ENCODE measurements at places on chromosomes 16 and 17.

DNA sequence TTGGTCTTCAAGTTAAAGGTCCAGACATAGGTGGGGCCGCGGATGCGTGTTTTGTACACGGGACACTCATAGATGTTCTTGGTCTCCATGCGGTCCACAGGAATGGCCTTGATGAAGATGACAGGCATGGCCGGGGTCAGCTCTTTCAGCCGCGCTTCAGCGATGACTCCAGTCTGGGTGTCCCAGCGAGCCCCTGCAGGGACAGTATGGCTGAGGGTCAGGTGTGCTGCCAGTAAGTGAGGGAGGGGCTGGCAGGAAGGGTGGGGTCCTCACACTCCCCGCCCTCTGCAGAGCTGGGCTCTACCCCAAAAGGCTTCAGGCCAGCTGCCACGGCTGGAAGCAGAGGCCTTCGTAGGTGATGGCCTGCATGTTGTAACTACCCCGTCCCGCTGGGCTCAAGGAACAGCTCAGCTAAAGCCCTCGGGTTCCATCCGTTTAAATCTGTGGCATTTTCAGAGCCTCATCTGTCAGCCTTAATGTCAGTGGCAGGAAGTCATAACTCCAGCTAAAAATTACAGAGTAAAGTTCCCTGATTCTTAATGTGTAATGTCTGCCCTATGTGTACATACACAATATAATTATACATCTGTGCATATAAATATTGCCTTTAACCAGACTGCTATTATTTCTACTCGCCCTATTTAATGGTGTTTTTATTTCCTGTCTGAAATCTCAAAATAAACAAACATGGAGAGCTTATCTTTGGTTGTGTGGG lies 45.7 kb downstream of the PGS1 start:
- no peak for DNase-seq

DNA sequence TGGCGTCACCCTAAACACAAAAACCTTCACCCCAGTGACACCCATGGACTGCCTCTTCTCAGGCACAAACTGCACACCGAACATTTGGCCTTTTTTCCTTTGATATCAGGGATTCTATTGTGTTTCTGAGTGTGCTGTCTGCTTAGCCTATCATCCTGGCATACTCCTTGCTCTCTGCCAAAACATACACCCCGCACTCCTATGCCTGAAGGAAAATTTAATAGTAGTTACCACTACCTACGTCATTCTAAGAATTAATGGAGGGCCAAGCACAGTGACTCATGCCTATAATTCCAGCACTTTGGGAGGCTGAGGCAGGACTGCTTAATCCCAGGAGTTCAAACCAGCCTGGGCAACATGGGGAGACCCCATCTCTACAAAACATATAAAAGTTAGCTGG lies 19.9 kb upstream of the SLFN13 start:
- no peak for DNase-seq

DNA sequence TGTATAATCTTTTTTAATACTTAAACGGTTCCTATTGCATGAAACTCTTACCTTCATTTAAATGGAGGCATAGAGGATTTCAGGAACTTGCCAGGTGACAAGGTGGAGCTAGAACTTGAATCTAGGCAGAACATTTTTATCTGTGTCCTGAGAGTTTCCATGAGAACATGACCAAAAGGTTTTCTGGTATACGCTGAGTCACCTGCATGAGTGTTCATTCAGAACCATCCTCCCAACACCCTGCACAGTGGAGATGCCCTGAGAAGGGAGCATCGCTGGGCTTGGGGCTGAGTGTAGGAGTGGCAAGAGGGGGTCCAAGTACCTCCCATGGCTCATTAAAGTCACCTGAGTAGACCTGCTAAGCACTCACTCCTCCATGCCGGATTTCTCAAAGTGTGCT lies 169.7 kb upstream of the CACNG5 start:
- DNase-seq: no peak

DNA sequence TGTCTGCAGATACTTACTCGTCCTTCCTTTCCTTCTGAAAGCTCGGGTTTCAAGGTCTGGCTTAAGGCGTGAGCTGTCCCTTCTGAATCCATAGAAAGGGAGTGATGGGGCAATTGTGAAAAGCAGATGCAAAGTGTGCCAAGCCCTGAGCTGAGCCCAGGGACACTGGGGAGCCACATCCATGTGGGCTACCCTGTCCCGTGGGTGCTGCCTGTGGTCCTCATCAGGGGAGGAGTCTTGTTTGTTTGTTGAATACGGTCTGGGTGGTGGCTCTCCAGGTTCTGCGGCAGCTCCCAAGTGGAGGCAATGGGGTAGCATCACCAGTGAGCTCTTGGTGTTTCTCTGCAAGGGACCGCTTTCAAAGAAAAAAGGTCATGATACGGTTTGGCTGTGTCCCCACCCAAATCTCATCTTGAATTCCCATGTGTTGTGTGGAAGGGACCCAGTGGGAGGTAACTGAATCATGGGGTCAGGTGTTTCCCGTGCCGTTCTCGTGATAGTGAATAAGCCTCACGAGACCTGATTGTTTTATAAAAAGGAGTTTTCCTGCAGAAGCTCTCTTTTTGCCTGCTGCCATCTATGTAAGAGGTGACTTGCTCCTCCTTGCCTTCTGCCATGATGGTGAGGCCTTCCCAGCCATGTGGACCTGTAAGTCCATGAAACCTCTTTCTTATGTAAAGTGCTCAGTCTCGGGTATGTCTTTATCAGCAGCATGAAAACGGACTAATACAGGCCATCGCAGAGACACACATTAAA lies 1.0 kb upstream of the ALG1 start:
- DNase-seq: no peak

DNA sequence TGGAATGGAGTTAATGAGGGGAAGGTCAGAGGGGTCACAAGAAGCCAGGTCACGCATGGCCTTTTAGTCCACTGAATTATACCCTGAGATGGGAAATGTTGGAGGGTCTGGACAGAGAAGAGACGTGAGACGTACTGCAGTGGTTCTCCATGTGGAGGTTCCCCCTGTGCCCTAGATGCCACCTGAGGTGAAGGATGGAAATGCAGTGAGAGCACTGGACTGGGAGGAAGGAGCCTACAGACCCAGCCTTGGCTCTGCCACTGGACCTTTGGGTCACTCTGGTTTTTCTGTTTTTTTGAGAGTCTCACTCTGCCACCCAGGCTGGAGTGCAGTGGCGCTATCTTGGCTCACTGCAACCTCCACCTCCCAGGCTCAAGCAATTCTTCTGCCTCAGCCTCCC lies 1.8 kb upstream of the PLSCR3 start:
- no peak for DNase-seq

DNA sequence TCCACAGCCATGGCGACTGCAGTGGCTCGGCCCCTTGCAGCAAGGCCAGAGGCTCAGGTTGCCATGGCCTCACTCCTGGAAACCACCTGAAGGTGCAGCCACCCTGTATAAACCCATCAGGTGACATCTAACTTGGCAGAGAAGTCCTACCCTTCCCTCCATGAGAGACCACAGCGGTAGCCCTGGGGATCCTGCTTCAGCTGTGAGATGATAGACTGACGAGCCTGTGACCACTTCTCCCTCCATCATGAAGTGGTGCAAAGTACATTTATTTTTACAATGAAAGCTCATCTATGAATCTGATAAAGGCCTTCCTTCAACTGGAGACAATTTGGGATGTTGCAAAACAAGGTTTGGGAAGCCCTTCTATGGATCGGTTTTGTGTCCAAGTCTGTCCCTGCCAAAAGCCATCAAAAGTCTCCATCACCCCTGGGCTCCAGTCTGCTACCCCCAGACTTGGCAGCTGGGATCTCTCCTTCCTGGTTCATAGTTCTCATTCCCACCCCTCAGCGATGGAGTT lies 1.8 kb downstream of the ZACN start:
- DNase-seq: no peak

- DNase-seq: no peak
These were observed 134.9 kb upstream of the CDH5 start for GRCh38 chr16:66231452-66232160.

GRCh38 chr16:11058832-11059231 lies 114.5 kb downstream of the CLEC16A start:
- no peak for DNase-seq

GRCh38 chr16:50616883-50617645 lies 64.0 kb downstream of the SNX20 start:
- DNase-seq: no peak

- no peak for DNase-seq
These were observed 2.5 kb downstream of the AQP8 start for GRCh38 chr16:25219070-25219737.

- no peak for DNase-seq
These were observed 58.1 kb upstream of the CRYM start for GRCh38 chr16:21336231-21336630.

All from inflammatory macrophage treated with lipopolysaccharide for 1 hour (primary cell).